CD4-positive, alpha-beta T cell (primary cell): ENCODE measurements at places on chromosomes 6 and 20. TPM values are rescaled to one million over a fixed set of nuclear protein-coding genes. Genes with fewer than 3 reads are reported as not detected.

The SALL4 gene
- 0.05 TPM for total RNA-seq

GRCh38 chr6:38654263-38654662 is 14.5 kb upstream of the BTBD9 start:
- no peaks in the 10 kb centered on the region for H3K4me1 ChIP-seq
- no peak overlapping the region for H3K27ac ChIP-seq
- H3K27me3 ChIP-seq, result no peaks in the 10 kb centered on the region
- DNase-seq, result no peak
- H3K4me3 ChIP-seq, result no peak overlapping the region

The USP49 gene
- 1.3 TPM for total RNA-seq

The SASH1 gene
- 0.58 TPM for total RNA-seq

The CD24 gene
- total RNA-seq, result not detected

DNA sequence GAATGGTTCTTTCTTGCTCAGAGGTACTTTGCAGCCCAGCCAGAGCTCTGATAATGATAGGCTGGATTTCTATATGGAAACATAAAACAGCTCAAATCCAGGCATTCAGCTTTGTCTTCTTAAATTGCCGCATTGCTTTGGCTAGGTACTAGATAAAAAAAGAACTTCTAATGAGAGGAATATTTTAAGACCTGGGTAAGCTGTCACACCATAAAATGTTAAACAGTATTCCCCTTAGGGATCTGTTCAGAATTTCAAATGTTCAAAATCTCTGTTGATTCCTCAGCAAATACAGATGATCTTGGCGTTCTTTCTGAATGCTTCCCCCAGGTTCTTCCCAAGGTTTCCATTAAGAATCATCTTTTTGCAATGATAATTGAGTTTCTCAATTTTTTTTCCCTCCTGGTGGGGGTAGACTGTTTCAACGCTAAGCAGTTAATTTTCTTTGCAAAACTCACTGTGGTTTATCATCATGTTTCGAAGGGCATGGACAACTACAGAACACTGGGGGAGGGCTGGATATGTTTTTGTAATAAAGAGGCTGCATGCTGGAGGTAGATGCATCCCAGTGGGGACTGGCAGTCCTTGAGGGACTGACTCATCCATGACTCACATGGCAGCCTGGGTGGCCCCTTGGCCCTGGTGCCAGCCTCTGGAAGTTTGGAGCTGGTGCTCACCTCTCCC is 31.0 kb downstream of the TIAM2 start:
- no peak overlapping the region for H3K27ac ChIP-seq
- no peak overlapping the region for H3K4me3 ChIP-seq
- no peaks in the 10 kb centered on the region for H3K4me1 ChIP-seq
- no peak for DNase-seq
- H3K27me3 ChIP-seq, result no peaks in the 10 kb centered on the region

The PI3 gene
- total RNA-seq, result not detected

DNA sequence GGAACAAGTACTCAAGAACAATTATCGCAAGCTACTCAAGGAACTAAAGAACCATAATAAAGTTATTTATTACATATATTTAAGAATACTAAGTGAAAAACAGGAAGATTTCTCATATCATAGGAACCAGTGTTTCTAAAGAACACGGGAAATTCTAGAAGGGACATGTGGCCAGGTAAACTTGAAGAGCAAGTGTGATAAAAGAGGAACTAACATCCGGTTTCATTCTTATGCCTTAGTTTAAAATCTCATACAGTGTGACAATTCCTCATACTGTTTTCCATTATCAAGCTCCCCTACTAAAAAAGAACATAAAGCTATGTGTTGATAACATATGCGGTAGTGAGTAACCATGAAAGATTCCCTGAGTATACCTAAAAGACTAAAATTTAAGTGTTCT is 163.5 kb upstream of the SHLD1 start:
- peaks cover 4% of the 10 kb centered on the region for H3K4me1 ChIP-seq
- H3K27me3 ChIP-seq, result no peaks in the 10 kb centered on the region
- DNase-seq, result no peak
- H3K4me3 ChIP-seq, result no peak overlapping the region

DNA sequence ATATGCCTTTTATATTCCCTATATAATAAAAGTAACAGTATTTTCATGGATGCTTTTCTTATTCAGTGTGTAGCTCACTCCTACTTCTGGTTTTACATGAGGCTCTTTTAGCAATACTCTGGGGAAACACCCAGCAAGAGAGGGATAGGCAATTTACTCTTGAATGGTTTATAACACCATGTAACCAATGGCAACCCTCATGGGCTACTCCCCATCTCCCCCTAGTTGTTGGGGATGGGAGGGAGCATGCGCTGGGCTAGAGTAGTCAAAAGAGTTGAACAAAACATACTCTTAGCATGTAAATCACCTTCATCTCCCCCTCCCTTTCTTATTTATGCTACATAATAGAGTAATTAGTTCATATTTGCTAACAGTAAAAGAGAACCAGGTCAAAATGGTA is 140.1 kb upstream of the LRFN2 start:
- H3K4me3 ChIP-seq, result no peak overlapping the region
- peaks cover 5% of the 10 kb centered on the region for H3K27me3 ChIP-seq
- no peak overlapping the region for H3K27ac ChIP-seq
- no peak for DNase-seq
- H3K36me3 ChIP-seq, result no peaks in the 10 kb centered on the region

GRCh38 chr20:52446421-52447224 is 255.0 kb upstream of the ZFP64 start:
- H3K27ac ChIP-seq, result no peak overlapping the region
- no peaks in the 10 kb centered on the region for H3K27me3 ChIP-seq
- DNase-seq, result no peak
- H3K4me1 ChIP-seq, result no peaks in the 10 kb centered on the region

GRCh38 chr20:44479643-44480042 is 4.0 kb downstream of the TTPAL start:
- H3K4me3 ChIP-seq, result no peak overlapping the region
- H3K36me3 ChIP-seq, result peaks cover 42% of the 10 kb centered on the region
- H3K27me3 ChIP-seq, result no peaks in the 10 kb centered on the region
- no peak overlapping the region for H3K27ac ChIP-seq
- DNase-seq, result no peak
- peaks cover 18% of the 10 kb centered on the region for H3K4me1 ChIP-seq

- H3K36me3 ChIP-seq, result no peaks in the 10 kb centered on the region
- no peak overlapping the region for H3K27ac ChIP-seq
- DNase-seq, result no peak
- no peak overlapping the region for H3K4me3 ChIP-seq
- H3K4me1 ChIP-seq, result no peaks in the 10 kb centered on the region
Measured at GRCh38 chr6:97120511-97120910, 162.5 kb downstream of the MMS22L start.

The NFS1 gene
- total RNA-seq, result 10.6 TPM

The ZSCAN23 gene
- total RNA-seq, result 0.78 TPM

The PDE10A gene
- total RNA-seq, result not detected

GRCh38 chr20:610130-611046 is at the start of gene TCF15:
Gene TCF15, minus strand, starts transcription at chr20:610309. Its CDS starts 72 bp downstream, at chr20:610237.
- H3K4me1 ChIP-seq, result no peaks in the 10 kb centered on the region
- H3K27ac ChIP-seq, result no peak within 1 kb of the TSS
- DNase-seq, result no peak
- H3K27me3 ChIP-seq, result peaks cover 51% of the 10 kb centered on the region
- H3K4me3 ChIP-seq, result no peak within 1 kb of the TSS
- no peaks in the 10 kb centered on the region for H3K36me3 ChIP-seq

GRCh38 chr20:32314768-32315167 is 37.3 kb downstream of the KIF3B start:
- no peaks in the 10 kb centered on the region for H3K4me1 ChIP-seq
- H3K4me3 ChIP-seq, result no peak overlapping the region
- no peak overlapping the region for H3K27ac ChIP-seq

DNA sequence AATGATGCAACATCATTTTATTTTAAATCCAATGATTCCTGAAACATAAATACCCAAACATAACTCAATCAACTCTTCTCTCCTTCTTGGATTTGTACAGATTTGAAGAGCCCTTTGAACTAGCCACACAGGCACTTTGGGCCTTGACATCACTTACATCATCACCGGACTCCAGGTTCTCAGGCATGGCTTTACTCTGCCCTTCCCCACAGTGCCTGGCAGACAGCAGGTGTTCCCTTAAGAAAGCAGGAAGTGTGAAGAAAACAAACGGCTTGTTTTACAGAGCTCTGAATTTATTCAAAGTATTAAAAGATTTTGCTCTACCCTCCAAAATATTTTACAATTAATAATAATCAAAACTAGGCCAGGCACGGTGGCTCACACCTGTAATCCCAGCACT is 54.8 kb upstream of the GCM1 start:
- no peaks in the 10 kb centered on the region for H3K27me3 ChIP-seq
- no peak overlapping the region for H3K4me3 ChIP-seq
- DNase-seq, result no peak
- H3K36me3 ChIP-seq, result no peaks in the 10 kb centered on the region

The SRMS gene
- total RNA-seq, result not detected

The TCF15 gene
- total RNA-seq, result not detected

- H3K4me3 ChIP-seq, result no peak overlapping the region
- H3K36me3 ChIP-seq, result no peaks in the 10 kb centered on the region
Measured at GRCh38 chr6:136809091-136809860, 13.1 kb upstream of the PEX7 start.

DNA sequence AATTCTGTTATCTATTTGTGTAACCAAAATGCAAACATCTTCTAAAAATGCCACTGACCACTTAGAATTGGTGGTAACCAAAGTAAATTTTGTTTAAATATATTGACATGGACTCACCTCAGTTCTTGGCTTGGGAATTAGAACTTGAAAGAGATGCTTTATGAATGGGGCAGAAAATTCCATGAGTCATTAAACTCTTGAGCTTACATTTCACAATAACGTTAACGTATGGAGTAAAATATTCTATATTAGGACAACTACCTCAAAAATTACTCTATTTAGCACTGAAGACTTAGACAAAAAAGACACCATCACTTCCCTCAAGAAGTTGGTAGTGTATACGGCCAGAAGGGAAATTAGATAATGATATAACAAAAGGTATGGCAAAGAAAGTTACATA is 752.2 kb upstream of the MARCKS start:
- no peaks in the 10 kb centered on the region for H3K27me3 ChIP-seq
- no peaks in the 10 kb centered on the region for H3K4me1 ChIP-seq
- no peak overlapping the region for H3K4me3 ChIP-seq
- H3K27ac ChIP-seq, result no peak overlapping the region
- no peak for DNase-seq

DNA sequence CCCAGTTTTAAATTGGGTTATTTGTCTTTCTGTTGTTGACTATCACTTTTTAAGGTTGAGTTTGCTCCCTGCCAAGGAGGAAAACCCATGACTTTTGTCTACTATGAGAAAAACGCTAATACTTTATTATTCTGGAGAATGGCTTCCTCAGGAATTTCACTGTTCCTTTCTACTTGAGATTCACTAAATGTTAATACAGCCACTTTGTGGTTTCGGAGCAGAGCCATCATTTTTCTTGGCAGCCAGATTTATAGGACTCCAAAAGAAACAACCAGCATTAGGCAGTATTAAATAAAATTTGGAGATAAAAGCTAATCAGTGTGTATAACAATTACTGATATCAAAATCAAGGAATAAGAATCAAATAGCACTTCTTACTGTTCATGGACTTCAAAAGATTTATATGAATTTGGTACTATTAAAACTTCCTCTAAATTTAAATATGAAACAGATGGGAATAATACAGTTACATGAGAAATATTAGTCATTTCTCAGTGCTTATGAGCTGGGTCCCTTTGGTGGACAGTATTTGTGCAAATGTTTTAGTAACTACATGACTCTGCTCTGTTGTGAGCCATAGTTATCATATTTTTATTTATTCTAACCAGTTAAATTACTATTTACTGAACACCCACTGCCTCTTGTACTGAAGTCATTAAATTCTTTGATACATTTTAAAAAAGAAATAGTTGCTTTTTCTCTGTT is 64.1 kb upstream of the FBXO30 start:
- H3K36me3 ChIP-seq, result no peaks in the 10 kb centered on the region
- H3K4me1 ChIP-seq, result no peaks in the 10 kb centered on the region
- H3K4me3 ChIP-seq, result no peak overlapping the region
- no peaks in the 10 kb centered on the region for H3K27me3 ChIP-seq
- H3K27ac ChIP-seq, result no peak overlapping the region
- DNase-seq, result no peak
